ENCODE measurements at places on chromosomes 5 and 9. TPM values are rescaled to one million over a fixed set of nuclear protein-coding genes. Genes with fewer than 3 reads are reported as not detected.

The AGXT2 gene
- total RNA-seq: not detected

The DNAH5 gene
- not detected for total RNA-seq

The PCDH1 gene
- 19.2 TPM for total RNA-seq

The DMRT3 gene
- total RNA-seq: not detected

The TPRN gene
- total RNA-seq: 8.4 TPM

The LRRTM2 gene
- total RNA-seq: 0.43 TPM

The OR1B1 gene
- not detected for total RNA-seq
